ENCODE measurements at places on chromosomes 4 and X. TPM values are rescaled to one million over a fixed set of nuclear protein-coding genes. Genes with fewer than 3 reads are reported as not detected.

The FGF2 gene
- total RNA-seq, result 8.9 TPM

- DNase-seq, result no peak
Observed at GRCh38 chrX:1542994-1543725, 6.2 kb upstream of the P2RY8 start.

The SLC2A9 gene
- 2.4 TPM for total RNA-seq

- no peak for DNase-seq
Observed at GRCh38 chr4:71860643-71861042, 76.8 kb upstream of the GC start.

The ART3 gene
- 26.0 TPM for total RNA-seq

The TSPAN5 gene
- total RNA-seq, result 12.7 TPM

DNA sequence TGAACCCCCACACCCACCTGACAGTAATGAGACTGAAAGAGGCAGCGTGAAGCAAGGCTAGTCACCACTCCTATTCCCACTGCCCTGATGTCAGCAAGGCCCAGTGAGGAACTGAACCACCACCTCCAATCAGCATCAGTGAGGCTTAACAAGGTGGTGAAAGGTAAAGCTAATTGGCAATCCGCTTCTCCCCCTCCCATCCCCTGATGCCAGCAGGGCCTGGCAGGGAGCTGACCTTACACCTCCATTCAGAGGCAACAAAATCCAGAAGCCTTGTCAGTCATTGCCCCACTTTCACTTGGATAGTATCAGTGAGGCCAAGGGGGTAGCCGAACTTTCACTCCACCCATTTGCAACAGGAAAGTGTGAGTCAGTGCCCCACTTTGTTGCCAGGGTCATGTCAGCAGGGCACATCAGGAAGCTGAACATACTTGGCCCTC, 60.8 kb downstream of the AWAT2 start:
- DNase-seq, result no peak

GRCh38 chrX:40734971-40735324, 394 bp downstream of the MED14 start:
- peak; percentile 56 for DNase-seq

DNA sequence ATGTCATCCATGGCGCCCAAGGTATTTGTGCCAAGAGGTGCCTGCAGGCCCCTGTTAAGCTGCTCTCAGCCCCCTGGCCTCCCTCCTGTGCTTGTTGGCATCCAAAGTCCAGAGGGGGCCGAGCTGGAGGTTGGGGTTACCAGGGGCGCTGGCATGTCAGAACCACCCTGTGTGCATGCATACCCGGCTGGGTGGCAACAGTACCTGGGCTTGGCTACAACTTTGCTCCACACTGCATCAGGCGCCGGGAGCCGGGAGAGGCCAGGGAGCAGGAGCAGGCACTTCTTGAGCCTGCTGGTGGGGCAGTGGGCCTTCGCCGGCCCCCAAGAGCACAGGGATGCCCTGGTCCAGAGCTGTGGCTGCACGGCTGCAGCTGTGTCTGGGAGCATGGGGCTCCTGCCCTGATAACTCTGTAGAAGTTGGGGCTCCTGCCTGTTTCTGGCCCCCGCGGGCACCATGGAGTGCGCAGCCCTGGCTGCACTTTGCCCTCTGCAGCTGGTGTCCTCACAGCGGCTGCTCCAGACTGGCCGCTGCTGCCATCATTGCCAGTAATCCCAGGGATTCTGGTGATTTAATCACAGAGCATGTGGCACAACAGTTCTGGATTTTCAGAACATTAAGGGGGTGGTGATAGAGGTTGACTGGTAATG, 130.3 kb downstream of the ARHGAP10 start:
- peak; percentile 56 for DNase-seq

The NKRF gene
- 3.5 TPM for total RNA-seq

DNA sequence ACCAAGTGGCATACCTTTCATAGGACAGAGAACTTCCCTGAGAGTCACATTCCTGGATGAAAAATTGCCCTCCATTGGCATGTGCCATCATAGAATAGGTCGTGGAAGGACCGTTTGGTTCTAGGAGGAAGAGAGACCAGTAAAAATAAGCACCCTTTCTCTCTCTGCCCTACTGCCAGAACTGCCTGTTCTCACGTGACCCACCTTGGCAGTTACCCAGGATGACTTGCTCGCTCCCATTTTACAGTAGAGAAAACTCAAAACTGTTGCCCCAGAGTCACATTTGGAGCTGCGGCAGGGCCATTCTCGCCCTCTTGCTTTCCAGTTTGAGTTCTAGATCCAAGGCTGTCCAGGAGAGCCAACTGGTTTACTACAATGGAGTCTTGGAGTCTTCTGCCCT, 1.1 kb upstream of the NLGN3 start:
- peak; percentile 52 for DNase-seq

DNA sequence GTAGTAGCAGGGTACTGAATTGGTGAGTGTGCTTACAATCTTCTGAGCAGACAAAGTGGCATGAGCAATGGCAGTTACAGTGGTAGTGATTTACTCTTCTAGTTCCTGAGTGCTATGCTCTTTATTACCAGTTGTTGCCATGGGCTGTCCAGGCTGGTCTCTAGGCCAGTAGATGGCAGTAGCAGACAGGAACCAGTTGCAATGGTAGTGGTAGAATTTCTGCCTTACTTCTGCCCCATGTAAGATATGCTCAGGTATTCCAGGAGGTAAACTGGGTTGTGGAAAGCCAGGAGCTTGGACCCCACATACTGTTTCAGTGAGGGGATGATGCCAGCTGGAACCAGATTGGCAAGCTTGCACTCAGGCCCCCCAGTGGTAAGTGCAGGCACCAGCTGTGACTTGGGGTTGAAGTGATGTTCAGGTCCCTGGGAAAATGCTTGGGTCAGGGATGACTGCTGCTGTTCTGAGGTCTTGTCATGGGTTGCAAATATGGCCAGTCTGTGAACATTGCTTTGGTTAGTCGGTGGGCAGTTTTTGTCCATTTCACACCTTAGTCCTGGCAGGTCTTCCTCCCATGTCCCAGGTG, 63.0 kb upstream of the ZXDB start:
- no peak for DNase-seq

GRCh38 chr4:24032371-24032989, 142.6 kb upstream of the PPARGC1A start:
- DNase-seq, result peak; percentile 54

DNA sequence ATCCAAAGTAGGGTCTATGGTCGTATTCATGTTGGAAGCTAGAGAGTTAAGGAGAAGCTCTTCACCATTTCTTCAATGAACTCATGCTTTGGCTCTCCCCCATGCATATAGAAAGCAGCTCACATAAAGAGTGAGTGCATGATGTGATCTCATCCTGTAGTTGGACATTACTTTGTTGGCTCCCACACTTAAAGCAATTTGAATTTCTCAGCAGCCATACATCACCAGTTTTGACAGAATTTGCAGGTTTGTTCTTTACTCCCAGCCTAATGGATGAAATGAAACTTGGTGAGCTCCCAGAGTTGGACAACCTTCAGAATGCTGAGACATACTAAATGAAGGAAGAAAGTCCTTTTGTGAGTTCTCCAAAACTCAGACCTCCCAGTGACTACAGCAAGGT, 613.5 kb downstream of the IQCM start:
- peak; percentile 95 for DNase-seq

- DNase-seq, result no peak
Observed at GRCh38 chr4:91846233-91846632, 457.5 kb upstream of the GRID2 start.

- DNase-seq, result no peak
Observed at GRCh38 chr4:17787315-17787714, 5.9 kb upstream of the FAM184B start.

DNA sequence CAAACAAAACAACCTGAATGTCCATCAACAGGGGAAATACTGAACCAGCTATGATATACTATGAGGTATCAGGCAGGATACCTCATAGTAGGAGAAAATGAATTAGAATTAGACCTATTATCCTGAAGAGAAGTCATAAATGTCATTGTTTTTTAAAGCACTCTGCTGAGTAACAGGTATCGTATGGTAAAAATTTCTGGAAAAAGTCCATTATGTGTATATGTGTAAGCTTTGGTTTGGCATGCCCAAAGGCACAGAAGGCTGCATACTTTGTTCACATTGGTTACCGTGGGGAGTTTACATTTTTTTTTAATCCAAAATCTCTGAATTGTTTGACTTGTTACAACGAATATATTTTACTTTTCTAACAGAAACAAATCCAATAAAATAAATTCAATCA, 70.5 kb downstream of the RPS3A start:
- DNase-seq, result no peak

GRCh38 chr4:71377561-71377960, 38.7 kb downstream of the SLC4A4 start:
- DNase-seq, result no peak

The CFAP99 gene
- total RNA-seq, result not detected

- no peak for DNase-seq
Observed at GRCh38 chr4:156413239-156414135, 459.8 kb upstream of the CTSO start.

DNA sequence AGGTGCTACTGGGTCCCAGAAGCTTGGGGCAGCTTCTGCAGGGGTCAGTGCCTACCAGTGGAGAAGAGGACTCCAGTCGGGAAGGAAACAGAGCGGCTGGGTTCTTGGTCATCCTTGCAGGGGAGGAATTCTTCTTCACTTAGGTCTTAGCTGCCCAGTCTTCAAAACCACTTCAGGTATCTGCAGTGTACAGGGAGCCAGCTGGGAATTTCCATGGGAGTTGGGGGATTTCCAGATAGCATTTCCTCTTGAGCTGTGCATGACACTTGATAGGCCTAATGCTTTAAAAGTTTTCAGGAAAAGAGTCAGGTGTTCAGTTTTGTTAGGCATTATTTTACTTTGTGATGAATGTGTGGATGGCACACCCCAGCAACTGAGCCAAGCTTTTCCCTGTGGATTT, 58.1 kb upstream of the ENPP6 start:
- DNase-seq, result no peak

The APLN gene
- 5.7 TPM for total RNA-seq

The SPCS3 gene
- total RNA-seq, result 44.8 TPM

DNA sequence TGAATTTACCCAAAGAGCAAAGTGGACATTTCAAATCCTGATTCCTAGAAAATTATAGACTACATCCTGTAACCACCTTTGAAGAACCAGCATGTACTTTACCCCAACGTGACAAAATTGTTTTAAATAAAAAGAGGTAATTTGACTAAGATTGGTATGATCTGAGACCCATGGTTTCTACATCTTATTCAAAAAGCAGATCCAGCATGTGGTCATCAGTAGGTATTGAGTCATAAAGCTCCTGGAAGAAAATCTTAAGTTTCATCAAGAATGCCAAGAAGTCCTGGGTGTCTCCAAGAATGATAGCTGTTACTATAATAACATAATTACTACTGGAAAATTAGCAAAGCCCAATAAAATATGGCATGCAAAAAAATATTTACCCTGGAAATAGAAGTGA, 61.8 kb downstream of the NFKB1 start:
- no peak for DNase-seq

GRCh38 chrX:143472347-143472938, 44.8 kb downstream of the SPANXN3 start:
- DNase-seq, result no peak

DNA sequence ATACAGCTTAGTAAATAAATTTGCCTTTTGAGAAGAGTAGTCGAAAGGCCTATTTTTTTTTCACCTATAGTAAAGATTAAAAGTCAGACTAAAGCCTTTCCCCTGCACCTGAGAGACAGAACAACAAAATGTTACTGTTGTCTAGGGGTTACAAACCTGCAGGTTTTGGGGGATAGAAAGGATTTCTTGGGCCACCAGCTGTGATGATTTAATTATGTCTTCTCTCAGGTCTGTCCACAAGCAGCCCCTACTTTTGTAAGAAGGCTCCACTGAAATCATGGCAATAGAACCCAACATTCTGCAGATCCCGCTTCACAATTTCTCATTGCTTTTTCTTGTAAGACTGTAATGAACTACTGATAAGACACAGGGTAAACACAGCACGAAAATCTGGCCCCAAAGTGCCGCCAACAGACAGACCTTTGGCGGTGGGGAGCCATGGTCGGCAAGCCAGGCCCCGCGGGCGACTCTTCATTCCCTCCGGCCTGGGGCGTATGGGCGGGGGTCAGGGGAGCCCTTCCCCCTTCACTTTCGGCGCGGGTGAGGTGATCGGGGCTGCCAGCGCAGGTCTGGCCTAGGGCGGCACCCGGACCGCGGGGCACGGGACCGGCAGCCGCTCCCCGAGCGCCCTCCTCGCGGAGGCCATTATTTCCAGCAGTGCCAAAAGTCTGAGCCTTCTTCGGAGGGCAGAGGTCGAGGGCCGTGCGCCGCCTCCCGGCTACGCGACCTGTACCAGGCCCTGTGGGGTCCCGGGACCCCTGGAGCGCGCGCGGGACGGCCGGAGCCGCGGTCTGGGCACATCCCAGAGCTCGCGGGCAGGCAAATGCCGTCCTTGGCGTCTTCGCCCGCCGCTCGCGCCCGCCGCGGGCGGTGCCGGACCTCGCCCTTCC, 812 bp upstream of the KDM6A start:
- peak; percentile 69 for DNase-seq

- DNase-seq, result no peak
Observed at GRCh38 chr4:5958199-5958735, 60.0 kb downstream of the C4orf50 start.

The AFP gene
- total RNA-seq, result 1.2 TPM

DNA sequence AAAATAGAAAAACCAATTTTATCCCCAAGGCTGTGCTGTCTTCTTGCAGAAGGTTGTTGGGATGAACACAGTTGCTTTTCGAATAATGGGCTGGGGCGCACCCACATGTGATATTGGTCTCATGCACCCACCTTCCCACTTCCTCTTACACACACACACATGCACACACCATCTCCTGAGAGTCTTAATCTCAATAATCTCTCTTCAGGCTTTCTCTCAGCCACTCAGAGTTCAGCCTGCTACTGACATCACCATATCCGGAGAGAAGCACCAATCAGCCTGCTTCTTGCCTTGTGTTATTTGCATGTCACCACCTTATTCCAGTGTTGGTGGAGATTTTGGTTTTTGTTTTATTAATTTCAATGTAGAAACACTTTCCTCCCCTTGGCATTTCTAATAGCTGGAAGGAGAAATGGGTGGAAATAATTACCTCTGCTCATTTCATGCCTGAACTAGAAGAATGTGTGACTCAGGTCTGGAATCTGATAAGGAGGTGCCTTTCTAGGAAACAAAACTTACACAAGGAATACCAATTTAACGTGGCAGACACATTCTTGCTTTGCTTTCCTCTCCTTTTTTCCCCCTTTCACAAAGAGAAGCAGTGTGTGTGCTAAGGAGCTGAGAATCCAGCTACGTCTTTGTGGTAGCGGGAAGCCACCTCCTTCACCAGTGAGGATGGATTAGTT, 400.2 kb downstream of the MID1IP1 start:
- DNase-seq, result no peak

The FGFRL1 gene
- 97.6 TPM for total RNA-seq

The G6PD gene
- 5.8 TPM for total RNA-seq

- peak; percentile 10 for DNase-seq
Observed at GRCh38 chrX:127038065-127038464, 218.5 kb downstream of the PRR32 start.

GRCh38 chrX:69503782-69504625, at the start of gene NALF2:
TSS of gene NALF2 (plus strand) at chrX:69504326. CDS start at chrX:69505283, 957 bp downstream.
- peak; percentile 84 for DNase-seq

DNA sequence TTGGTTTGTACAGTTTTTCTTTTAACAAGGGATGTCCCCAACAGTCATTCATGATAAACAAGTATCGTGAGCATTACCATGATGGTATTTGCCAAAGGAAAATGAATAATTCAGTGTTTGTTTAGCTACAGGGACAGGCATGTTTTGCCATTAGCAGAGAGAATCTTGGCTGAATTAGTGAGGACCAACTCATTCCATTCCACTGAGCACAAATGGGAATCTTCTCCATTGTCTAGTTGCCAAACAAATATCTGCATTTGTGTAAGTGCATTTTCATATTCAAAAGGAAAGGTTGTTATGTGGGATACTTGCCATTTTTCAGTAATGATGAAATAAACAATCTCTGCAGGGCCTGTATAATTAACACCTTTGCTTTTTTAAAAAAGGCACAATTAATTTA, 1762.6 kb downstream of the RPA4 start:
- DNase-seq, result peak; percentile 19

GRCh38 chr4:28709891-28710290, 1849.2 kb downstream of the STIM2 start:
- peak; percentile 3 for DNase-seq

Data from muscle of leg (tissue), 16 donors.